ENCODE measurements at places on chromosomes 5 and 9.

DNA sequence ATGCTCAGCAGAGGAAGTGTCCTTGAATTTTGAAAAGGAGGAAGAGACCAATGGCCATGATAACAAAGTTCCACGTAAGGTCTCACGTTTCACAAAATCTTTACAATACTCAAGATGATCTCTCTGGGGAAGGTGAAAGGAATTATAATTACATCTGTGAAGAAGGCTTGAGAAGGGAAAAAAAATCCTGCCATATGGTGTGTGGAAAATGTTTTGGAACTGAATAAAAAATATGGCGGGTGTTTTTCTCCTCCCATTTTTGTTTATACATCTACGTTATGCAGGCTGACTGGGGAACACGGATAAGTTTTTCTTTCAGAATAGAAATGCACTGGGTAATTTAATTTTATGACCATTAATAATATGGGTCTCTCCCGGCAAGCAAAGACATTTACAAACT is 425.6 kb upstream of the BRINP1 start:
- no peak for DNase-seq

GRCh38 chr5:112418659-112419163 is 366 bp downstream of the EPB41L4A start:
- no peak for DNase-seq

DNA sequence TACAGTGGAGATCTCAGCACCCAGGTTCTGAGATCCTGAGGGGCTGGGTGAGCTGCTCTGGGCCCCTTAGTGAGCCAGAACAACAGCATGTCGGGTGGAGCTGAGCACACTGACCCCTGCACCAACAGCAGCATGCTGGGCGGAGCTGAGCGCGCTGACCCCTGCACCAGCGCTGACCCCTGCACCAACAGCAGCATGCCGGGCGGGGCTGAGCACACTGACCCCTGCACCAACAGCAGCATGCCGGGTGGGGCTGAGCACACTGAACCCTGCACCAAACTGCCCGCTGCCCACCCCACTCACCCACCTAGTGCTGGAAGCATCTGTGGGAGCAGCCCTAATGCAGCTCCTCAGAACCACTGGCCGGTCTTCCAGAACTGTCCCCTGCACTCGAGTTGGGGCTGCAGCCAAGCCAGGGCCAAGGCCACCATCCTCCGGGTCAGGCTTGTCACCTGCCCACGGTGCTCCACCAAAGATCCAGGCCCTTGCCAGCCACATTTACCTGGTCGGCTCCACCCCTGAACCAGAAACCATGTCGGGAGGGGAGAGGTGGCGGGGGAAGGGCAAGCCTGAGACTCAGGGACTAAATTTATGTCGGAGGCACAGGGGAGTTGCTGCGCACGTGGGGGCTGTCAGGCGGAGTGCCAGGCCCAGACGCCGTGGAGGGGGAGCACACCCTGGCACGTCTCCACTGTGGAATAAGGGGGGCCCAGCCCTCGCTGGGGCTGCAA is 80.3 kb downstream of the ADAMTS2 start:
- DNase-seq: no peak

- no peak for DNase-seq
Measured at GRCh38 chr9:73231203-73231602, 79.5 kb downstream of the ANXA1 start.

GRCh38 chr5:144800169-144800568 is 629.5 kb downstream of the KCTD16 start:
- DNase-seq: no peak

DNA sequence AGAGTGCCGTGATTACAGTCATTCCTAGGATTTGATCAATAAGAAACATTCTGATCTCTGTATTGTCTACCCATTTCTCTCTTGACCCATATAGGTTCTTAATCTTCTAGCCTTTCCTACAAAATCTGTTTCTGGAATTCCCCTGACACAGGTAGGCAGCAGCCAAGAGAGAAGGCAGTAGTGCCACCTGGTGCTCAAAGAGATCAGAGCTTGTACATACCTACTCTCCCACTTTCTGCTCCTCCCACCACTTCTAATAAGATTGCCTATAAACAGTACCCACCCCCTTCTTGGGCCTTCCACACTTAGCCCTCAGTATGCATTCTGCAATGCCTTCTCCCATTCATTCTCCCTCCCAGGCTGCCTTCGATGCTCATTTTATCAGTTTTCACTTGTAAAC is 117.4 kb upstream of the RORB start:
- no peak for DNase-seq

- DNase-seq: no peak
Measured at GRCh38 chr5:14476786-14477435, 104.7 kb upstream of the OTULINL start.

- DNase-seq: no peak
Measured at GRCh38 chr5:126921241-126922091, 108.9 kb downstream of the MARCHF3 start.

DNA sequence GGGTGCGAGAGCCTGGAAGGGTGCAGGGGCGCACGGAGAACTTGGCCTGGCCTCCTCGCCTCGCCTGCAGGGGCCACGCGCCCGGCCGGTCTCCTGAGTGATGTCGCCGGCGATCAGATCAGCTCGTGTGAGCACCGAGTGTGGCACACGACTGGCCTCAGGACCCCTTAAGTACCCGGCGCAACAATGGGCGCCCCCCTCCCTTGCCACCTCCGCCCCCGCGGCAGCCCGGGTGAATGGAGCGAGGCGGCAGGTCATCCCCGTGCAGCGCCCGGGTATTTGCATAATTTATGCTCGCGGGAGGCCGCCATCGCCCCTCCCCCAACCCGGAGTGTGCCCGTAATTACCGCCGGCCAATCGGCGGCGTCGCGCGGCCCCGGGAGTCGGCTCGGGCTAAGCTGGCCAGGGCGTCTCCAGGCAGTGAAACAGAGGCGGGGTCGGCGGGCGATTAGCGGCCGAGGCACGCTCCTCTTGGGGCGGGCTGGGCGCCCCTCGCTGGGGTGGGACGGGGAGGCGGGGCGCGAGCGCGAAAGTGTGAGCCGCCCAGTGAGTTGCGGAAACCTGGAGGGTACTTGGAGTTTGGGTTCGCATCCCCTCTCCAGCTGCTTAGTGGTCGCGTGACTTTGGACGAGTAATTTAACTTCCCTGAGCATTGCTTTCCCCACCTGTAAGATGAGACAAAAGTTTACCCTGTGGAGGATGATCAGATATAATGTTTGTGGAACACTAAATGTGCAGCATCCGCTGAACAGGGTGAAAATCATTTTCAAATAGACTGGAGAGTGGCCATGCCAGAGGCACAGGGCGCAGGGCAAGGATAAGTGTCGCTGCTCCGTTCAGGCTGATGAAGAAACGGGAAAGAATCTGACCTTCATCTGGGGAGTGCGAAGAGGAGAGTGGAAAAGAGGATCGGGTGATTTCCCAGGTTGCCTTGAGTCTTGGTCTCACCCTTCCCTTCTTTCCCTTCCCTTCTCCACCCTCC is at the start of gene NEUROG1:
Gene NEUROG1 (minus strand): TSS at position 145 of the 982 bp plus-strand sequence. CDS start 274 bp downstream, outside the sequence.
- DNase-seq: no peak

- DNase-seq: no peak
Measured at GRCh38 chr5:154218786-154219185, 28.3 kb downstream of the GALNT10 start.

DNA sequence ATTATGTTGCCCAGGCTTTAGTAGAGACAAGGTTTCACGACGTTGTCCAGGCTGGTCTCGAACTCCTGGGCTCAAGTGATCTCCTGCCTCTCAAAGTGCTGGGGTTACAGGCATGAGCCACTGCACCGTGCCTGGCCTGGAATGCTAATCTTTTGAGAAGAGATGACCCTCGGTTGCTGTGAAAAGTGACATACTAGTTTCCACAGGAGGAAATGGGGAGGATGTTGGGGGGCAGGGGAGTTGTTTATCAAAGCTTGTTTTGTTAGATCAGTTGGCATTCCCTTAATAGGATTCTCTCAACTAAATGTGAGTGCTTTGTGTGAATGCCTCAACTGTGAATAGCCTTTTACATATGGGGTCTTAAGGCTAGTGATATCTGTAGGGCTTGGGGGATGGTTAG is 16.4 kb upstream of the MATR3 start:
- no peak for DNase-seq

GRCh38 chr9:38016375-38017135 is 52.5 kb downstream of the SHB start:
- DNase-seq: no peak

DNA sequence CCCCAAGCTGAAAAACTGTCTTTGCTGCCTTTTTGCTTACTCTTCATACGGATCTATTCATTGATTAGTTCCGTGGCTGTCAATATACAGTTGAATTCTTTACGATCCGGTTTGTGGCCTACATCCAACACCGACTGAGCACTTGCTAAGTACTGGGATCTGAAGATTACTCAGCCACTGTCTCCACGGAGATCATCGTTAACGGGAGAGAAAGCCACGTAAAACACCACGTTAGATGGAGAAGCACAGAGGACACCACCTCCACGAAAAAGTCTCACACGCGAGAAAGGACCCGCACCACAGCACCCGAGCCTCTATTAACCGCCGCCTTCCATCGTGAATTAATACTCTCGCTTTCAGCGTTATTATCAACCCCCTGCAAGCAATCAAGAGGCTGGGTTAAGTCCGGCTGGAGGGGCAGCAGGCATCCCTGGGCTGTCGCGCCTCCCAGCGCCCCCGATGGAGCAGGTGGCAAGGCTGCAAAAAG is 650 bp downstream of the ELP1 start:
- peak; percentile 0 for DNase-seq

GRCh38 chr5:119578937-119579336 is 50.4 kb upstream of the FAM170A start:
- no peak for DNase-seq

- DNase-seq: no peak
Measured at GRCh38 chr9:83209188-83209731, 146.3 kb upstream of the RASEF start.

DNA sequence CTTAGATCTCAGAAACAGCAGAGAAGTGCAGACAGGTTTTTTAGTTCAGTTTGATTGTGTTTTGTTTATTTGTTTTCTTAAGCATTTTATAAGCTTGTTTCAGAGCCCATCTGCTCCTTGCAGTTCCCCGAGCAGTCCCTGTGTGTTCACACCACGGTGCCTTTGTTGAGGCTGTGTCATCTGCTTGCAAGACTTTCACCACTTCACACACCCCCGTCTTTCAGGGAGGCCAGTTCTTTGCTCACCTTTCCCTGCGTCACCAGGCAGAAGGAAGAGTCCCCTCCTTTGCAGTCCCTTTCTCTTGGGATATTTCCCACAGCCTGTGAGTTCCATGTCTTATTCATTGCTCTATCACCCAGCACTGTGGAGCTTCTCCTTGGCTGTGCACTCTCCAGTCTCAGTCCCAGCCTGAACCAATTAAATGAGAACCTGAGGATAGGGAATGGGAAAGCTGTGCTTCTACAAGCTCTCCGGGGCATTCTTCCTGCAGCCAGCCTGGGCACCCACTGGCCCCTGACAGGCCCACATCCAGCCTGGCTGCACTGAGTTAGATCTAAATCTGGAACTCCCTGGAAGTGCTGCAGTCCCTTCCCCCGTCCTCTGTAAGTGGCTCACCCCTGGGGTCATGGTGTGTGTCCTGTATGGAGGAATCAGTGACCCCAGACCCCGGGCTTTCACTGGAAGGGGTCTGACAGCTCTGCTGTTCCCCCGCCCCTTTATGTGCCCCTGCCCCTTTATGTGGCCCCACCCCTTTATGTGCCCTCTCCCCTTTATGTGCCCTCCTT is 5.5 kb downstream of the MVB12B start:
- no peak for DNase-seq

DNA sequence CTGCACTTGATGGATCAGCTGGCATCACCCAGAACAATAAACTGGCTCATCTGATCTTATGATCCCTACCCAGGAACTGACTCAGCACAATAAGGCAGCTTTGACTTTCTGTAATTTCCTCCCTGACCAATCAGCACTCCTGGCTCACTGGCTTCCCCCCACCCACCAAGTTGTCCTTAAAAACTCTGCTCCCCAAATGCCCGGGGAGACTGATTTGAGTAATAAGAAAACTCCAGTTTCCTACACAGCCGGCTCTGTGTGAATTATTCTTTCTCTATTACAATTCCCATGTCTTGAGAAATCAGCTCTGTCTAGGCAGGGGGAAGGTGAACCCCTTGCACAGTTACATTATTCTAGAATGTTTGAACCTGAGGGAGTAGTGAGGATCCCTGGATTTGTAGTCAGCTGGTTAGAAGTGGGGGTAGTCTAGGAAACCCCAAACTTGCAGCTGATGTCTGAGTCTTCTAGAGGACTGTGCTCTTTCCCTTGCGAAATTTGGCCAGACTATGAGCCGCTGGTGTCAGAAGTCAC is 111.7 kb upstream of the NEK6 start:
- no peak for DNase-seq

- peak; percentile 7 for DNase-seq
Measured at GRCh38 chr9:96071076-96071814, 195.8 kb downstream of the ERCC6L2 start.

- no peak for DNase-seq
Measured at GRCh38 chr9:125536167-125536772, 170.7 kb downstream of the MAPKAP1 start.

DNA sequence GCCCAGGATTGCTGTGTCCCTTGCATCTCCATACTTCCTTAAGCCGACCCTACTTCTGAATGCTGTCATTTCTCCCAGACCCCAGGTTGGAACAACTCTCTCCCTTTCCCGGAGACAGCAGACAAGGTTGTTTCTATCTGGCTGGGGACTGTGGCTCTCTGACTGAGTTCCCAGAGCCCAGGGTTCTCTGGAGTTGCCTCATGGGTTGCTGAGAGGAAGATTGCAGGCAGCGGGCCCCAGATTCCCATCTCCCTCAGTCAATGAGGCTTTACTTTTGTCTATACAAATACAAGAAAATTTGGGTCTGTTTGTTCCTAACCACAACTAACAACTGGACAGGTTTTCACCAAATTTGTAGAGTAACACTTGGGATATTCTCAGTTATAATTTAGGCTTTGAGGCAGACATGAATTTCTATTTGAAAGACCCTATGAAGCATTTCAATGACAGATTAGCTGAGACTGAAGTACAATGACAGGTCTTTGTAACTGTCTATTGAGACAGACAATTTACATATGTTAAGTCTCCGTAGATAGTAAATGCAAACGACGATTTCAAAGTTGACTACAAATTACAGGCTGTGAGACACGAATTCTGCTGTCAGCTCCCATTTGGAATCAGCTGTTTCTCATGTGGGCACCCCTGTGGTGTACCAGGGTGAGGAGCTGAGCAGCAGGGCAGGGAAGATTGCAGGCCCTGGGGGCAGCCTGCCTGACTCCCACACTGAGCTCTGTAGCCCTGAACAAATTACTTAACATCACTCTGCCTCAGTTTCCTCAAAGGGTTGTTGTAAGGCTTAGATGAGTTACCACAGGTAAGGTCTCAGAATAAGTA is 107.5 kb downstream of the ATP10B start:
- no peak for DNase-seq

DNA sequence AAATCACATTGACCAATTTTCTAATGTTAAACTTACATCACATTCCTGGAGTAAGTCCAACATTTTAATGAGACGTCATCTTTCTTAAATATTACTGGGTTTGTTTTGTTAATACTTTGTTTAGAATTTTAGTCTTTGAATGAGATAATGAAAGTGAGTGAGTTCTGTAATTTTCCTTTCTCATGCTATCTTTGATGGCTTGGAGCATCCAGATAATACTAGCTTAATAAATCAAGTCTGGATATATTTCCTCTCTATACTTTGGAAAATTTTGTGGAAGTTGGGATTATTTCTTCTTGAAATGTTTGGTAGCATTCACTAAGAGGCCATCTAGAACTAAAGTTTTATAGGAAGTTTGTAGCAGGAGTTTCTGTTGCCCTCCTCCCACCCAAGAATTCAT is 90.8 kb upstream of the IL7R start:
- no peak for DNase-seq

Data from activated CD4-positive, alpha-beta T cell treated with anti-CD3 and anti-CD28 coated beads, Interleukin-2, amount 50 U/mL, for 1 hour (primary cell).